HS-5 (cell line): ENCODE measurements at places on chromosomes 1 and 21.

- no peak for DNase-seq
Observed at GRCh38 chr1:223650465-223650864, 15.0 kb downstream of the CAPN8 start.

GRCh38 chr1:154784924-154785531 lies 85.1 kb downstream of the KCNN3 start:
- no peak for DNase-seq

GRCh38 chr1:27336756-27337155 lies 5.1 kb upstream of the SYTL1 start:
- no peak for DNase-seq

DNA sequence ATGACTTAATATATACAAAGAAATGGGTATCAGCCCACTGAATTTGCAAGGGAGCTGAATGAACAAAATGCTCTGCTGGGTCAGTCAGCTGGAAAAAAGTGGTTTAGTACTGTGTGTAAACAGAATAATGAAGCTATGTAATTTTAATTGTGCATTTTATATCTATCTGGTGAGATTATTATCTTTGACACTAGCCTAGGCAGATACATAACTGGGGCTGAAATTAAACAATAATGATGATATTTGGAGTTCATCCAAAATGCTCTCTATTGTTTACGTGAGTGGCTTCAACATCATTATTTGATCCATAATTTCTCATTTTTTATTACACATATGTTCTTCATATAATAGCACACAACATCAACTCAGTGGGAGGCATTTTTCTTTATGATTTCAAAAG lies 208.5 kb upstream of the SNX7 start:
- DNase-seq: no peak

DNA sequence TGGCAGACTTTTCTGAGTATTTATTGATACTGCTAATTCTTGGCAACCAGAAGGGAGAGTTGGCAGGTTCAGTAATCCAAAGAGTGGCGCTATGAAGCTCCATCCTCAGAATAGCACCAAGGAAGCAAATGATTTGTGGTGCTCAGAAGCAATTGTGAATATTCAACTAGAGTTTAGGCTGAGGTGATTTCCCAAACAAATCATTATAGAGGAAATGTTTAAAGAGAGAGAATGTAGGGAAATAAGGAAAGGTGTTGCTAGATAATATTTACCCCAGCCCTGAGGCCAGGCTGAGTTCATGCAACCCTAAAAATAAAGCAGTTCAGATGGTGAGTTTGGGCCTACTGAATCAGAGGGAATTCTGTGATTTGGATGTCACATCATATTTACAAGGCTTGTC lies 363.4 kb upstream of the PLXNA2 start:
- no peak for DNase-seq

GRCh38 chr1:168742994-168743650 lies 14.1 kb upstream of the DPT start:
- DNase-seq: no peak

DNA sequence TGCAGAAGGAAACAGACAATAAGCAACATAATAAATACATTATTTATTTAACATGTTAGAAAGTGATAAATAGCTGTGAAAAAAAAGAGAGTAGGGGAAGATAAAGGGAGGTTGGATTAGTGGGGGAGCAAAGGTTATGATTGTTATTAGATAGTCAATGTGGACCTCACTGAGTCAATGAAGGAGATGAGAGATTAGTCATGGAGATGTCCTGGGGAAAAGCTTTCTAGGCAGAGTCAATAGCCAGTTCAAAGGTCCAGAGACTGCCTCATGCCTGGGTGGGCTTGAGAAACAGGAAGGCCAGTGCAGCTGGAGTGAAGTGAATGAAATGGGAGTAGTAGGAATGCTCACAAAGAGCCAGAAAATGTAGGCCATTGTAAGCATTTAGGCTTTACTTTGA lies 187.1 kb upstream of the CACYBP start:
- DNase-seq: no peak

DNA sequence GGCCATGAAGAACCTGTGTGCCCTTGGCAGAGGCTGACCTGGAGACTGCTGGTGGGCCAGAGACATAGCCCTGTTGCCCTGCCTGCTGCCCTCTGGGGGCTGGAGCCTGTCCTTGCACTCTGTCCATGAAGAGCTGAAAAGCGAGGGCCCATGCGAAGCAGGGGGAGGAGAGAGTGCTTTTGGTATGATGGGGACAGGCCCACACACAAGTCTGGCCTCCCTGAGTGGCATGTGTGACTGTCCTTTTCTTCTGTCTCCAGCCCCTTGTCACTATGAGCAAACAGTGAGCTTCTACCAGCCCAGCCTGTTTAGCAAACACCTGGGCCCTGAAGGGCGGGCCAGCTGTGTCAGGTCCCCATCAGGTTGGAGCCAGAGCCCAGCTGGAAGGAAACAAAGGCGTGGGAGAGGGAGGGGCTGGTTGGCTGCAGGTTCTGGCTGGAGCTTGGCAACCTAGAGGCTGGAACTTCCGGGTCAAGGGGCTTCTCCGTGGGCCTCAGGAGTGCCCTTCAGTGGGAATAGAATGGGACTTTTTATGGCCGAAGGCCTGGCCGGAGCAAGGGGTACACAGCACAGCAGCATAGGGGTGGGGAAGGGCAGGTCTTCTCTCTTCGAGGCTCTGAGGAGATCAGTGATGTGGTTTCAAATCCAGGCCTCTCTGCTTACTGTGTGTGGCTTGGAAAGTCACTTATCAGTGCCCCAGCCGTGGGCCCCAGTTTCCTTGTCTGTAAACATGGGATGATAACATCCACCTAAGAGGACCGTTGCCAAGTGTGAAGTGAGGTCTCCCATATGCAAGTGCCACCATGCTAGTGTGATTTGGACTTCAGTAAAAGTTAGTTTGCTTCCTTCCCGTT lies 14.3 kb downstream of the QSOX1 start:
- DNase-seq: no peak

GRCh38 chr1:163161841-163162240 lies 40.9 kb downstream of the RGS5 start:
- no peak for DNase-seq

DNA sequence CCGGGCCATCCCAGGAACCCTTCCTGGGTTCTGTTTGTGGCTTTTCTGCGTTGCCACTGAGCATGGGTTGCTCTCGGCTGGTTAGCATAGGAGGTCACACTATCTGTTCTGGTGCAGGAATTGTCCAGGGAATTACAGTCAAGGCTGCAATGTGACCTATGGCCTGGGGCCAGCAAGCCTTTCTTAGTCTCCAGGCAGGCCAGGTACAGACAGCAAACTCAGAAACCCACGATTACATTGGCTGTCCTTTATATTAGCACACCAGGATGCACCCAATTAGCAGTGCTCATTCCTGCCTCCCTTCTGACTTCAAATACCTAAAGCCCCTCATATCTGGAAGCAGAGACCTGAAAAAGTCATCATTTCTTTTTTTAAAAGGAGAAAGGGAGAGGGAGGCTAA lies 55.2 kb downstream of the CD247 start:
- DNase-seq: no peak

- DNase-seq: no peak
Observed at GRCh38 chr1:222126052-222126451, 384.2 kb upstream of the DUSP10 start.

DNA sequence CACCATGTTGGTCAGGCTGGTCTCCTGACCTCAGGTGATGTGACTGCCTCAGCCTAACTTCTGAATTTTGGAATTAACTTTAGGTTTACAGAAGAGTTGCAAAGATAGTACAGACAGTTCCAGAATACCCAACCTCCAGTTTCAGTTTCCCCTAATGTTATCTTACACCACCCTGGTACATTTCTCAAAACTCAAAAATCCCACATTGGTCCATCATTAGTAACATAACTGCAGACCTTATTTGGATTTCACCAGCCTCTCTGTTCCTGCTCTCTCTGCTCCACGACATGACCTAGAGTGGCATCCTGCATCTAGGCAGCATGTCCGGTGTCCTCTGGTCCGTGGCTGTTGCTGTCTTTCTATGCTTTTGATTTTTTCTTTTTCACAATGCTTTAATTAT lies 5.0 kb upstream of the ZC3H12A start:
- no peak for DNase-seq

- DNase-seq: no peak
Observed at GRCh38 chr21:42525029-42525581, 11.5 kb downstream of the SLC37A1 start.

DNA sequence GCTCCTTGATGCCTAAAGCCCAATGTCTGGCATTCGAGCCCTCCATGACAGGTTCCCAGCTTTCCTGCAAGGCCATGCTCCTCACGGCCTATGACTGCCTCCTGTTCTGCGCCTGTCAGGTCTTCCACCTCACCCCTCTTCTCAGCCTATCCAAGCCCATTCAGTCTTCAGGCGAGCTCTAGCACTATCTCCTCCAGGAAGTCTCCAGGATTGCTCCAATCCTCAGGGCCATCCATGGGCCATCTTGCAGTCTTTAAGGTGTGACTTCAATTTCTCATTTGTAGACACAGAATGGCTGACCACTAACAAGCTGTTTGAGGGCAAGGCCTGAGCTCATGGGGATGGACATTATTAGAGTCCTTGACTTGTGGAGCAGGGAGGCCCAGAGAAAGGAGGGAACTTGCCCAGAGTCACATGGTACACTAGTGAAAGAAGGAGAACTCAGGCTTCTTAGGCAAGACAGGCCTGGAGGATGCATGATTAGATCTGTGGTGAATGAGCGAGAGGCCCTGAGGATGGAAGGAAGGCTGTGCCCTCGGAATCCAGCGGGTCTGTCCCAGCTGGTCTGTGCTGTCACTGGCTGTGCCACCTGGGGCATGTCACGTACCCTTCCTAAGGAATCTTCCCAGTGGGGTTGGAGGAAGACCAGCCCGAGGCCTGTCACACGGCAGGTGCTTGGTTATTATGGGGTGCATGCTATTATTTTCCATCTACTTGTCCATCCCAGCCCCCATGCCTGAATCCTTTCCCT lies 1.2 kb upstream of the ACOT11 start:
- DNase-seq: no peak

- DNase-seq: no peak
Observed at GRCh38 chr1:222627232-222627631, 9.3 kb downstream of the MIA3 start.

DNA sequence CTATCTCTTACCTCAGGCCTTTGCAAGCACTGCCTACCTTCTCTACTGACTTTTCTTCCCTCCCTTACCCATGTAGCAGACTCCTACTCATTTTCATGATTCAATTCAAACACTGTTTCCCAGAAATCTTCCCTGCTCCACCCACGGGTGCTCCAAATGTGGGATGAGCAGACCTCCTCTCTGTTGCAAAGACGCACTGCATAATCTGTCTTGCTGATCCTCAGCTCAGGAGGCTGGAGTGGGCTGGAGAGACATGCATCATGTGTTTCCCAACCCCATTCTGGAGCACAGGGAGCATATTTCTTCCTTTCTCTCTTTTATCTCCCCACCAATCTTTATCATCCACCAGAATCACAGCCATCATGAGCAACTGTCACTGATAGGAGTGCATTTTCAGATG lies 459.9 kb upstream of the NFIA start:
- no peak for DNase-seq

GRCh38 chr1:119987112-119987511 lies 82.3 kb downstream of the NOTCH2 start:
- peak; percentile 89 for DNase-seq

GRCh38 chr1:25064465-25065240 lies 134.6 kb upstream of the RUNX3 start:
- no peak for DNase-seq

GRCh38 chr1:204678721-204679475 lies 6.6 kb downstream of the LRRN2 start:
- no peak for DNase-seq

DNA sequence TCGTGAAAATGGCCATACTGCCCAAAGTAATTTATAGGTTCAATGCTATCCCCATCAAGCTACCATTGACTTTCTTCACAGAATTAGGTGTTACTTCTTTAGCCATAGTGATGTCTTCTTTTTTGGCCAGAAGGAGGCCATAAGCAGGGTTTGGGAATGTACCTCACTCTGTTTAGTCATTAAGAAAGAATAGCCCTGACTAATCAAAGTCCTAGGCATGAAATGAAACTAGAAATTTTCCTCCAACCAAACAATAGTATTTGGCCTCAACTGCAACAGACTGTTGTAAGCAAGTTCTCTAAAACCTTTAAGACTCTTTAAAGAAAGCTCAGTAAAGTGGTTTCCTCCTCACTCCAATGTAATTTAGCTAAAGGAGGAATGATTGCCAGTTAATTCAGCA lies 163.9 kb downstream of the AKT3 start:
- no peak for DNase-seq

DNA sequence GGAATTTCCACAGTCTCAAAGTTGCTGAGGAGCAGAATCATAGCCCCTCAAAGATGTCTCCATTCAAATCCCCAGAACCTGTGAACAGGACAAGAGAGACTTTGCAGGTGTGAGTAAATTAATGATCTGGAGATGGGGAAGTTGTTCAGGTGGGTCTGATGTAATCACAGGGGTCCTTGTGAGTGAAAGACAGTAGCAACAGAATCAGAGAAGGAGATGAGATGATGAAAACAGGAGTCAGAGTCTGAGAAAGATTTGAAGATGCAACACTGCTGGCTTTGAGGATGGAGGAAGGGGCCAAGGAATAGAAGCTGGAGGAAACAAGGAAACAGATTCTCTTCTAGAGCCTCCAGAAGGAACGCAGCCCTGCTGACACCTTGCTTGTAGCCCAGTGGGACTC lies 81.5 kb downstream of the SELENOF start:
- DNase-seq: no peak

GRCh38 chr1:153572569-153573015 lies 6.9 kb upstream of the S100A2 start:
- peak; percentile 88 for DNase-seq

GRCh38 chr1:50368179-50369007 lies 54.9 kb downstream of the DMRTA2 start:
- DNase-seq: no peak

GRCh38 chr1:233379869-233380438 lies 52.4 kb downstream of the MAP3K21 start:
- DNase-seq: no peak

- no peak for DNase-seq
Observed at GRCh38 chr1:77234943-77235342, 15.7 kb upstream of the PIGK start.

DNA sequence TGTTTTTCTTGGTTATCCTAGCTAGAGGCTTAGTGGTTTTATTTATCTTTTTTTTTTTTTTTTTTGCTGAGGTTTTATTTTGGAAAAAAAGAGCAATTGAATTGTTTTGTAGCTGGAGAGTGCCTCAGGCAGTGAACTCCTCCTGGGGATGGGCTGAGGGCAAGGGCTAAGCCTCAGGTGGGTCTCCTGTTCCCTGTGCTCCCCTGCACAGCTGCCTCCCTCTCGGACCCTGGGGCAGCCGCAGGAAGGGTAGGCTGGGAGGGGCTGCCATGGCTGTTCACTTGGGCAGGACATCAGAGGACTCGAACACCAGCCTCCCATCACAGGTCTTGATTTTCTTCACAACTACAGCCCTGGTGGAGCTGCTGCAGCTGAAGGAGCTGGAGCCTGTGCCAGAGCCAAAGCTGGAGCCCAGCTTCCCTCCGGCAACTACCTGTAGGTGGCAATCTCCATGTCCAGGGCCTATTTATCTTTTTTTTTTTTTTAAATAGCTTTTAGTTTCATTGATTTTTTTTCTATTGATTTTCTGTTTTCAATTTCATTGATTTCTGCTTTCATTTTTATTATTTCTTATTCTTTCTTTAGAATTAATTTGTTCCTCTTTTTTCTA lies 28.9 kb downstream of the LEPR start:
- no peak for DNase-seq

- DNase-seq: peak; percentile 46
Observed at GRCh38 chr1:231357831-231358354, 19.8 kb downstream of the SPRTN start.
